Chondrocyte (in vitro differentiated cells): ENCODE measurements at places on chromosomes 2 and 18. TPM values are rescaled to one million over a fixed set of nuclear protein-coding genes. Genes with fewer than 3 reads are reported as not detected.

Gene TUBA4B
- not detected in 3 replicates for total RNA-seq

GRCh38 chr2:127049927-127050802 is 56.8 kb downstream of the BIN1 start:
- DNase-seq: peak; percentile 87

Gene CARF
- total RNA-seq: 7.8 to 12.2 TPM (median 8.4 TPM) in 3 replicates

- no peak for DNase-seq
These were observed 28.9 kb upstream of the CNOT11 start for GRCh38 chr2:101223814-101224231.

DNA sequence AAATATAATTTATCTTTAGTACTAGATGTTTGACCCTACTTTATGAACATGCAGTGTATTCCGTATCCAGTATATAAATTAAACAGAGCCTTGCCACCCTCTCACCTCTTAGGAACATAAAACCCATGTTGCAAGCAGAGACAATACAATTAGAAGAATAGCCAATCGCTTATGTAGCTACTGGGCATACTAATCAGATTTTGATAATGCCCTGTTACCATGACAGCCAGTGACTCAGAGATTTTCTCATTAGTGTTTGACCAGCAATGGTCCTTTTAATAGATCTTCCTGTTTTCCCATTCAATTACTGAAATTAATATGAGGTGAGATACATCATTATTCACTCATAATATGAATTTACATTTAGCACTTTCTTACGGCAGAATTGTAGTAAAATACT is 547.3 kb upstream of the VWC2L start:
- DNase-seq: no peak

- DNase-seq: no peak
These were observed 396.4 kb upstream of the TNP1 start for GRCh38 chr2:217256251-217256650.

Gene STK16
- 24.4 to 32.0 TPM (median 25.9 TPM) in 3 replicates for total RNA-seq

GRCh38 chr2:158750458-158751125 is 44.5 kb upstream of the DAPL1 start:
- no peak for DNase-seq

Gene QPCT
- total RNA-seq: 0.67 to 1.2 TPM in 2 of 3 replicates, not detected in the other

GRCh38 chr18:55794288-55795052 is 206.5 kb upstream of the TCF4 start:
- no peak for DNase-seq

DNA sequence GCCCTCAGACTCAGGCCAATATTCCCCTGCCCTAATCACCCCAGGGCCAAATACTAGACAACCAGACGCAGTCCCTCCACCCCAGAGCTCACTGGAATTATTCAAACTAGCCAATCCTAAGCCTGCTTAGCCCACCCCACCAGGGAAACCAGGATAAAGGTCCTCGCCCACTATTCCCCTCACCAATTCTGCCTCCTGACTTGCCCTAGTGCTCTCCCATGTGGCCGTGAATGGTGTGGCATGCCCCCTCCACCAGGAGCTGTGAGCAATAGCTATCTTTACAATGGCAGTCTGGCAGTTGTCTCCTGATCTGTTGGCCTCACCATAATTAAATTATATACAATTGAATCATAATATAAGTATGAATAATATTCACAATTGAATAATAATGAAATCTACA is 42.3 kb downstream of the FAM124B start:
- no peak for DNase-seq

Gene CCDC195
- not detected in 3 replicates for total RNA-seq

DNA sequence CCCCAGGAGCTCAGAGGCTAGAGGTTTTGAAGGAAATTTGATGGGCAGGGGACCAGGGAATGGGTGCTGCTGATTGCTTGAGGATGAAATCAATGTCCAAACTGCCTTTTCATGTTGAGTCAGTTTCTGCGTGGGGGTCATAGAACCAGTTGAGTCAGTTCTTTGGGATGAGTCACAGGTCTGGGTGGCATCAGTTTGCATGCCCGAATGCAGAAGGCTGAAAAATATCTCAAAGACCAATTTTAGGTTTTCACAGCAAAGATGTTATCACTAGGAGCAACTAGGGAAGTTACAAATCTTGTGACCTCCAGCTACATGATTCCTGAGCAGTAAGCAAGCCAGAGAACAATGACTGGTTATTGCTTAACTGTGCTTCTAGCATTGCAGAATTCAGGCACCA is 1135.1 kb upstream of the CRIM1 start:
- no peak for DNase-seq

GRCh38 chr18:75088622-75089211 is 120.2 kb downstream of the PTGR3 start:
- no peak for DNase-seq

Gene STPG4
- total RNA-seq: 0.25 to 0.58 TPM (median 0.28 TPM) in 3 replicates

GRCh38 chr2:108268001-108268400 is 20.7 kb upstream of the SULT1C2 start:
- DNase-seq: no peak

DNA sequence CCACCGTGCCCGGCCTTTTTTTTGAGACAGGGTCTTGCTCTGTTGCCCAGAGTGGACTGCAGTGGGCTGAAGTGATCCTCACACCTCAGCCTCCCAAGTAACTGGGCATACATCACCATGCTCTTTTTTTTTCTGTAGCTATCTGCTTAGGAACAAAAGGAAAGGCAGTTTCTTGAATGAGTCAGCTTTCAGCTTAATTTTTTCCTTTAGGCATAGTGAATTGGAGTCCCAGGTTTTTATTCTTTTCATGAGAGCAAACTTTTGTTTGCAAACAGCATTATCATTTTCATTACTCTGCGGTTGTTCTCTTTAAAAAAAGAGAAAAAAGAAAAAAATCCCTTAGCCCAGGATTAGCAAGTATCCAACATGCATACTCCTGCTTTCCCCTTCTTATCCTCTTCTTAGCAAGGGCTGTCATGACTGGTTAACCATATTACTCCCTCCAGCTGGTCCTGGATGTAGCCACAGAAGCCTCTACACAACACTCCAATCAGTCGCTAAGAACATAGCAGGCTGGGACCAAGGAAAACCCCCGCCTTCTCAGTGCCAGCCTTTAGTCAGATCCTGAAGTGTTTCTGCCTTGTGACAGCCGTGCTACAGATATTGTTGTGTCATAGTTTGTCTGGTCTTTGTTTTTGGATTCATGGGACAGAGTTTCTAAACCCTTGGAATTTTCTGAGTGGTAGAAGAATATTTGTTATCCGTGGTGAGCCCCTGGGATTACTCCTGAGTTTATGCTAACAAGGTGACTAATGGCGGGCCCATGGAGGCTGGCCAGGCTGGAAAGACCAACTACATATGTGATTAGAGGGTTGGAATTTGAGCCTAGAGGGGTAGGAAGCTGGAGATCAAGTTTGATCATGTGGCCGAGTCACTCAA is 23.3 kb upstream of the ST3GAL5 start:
- DNase-seq: no peak

Gene GPR35
- 1.9 to 2.9 TPM (median 2.8 TPM) in 3 replicates for total RNA-seq

GRCh38 chr2:60957643-60958042 is 59.9 kb upstream of the PEX13 start:
- no peak for DNase-seq

- DNase-seq: no peak
These were observed 94.5 kb upstream of the LMAN1 start for GRCh38 chr18:59453468-59453961.

DNA sequence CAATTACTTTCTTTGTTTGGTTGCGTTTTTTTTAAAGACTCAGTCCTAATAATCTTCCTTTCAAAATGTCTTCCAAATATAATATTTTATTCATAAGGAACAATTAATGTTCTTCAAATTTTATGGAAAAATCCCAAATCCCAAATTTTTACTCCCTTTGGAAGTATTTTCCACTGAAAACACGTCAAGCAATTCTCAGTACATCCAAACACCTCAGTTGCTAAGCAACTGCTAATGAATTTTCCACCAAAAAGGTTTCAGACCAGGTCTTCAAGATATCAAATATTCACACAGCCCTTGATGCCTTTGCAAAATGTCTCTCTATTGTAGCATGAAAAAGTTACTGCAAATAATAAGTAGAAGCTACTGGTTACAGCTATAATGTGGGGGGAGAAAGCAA is 140.1 kb downstream of the DSEL start:
- DNase-seq: no peak

DNA sequence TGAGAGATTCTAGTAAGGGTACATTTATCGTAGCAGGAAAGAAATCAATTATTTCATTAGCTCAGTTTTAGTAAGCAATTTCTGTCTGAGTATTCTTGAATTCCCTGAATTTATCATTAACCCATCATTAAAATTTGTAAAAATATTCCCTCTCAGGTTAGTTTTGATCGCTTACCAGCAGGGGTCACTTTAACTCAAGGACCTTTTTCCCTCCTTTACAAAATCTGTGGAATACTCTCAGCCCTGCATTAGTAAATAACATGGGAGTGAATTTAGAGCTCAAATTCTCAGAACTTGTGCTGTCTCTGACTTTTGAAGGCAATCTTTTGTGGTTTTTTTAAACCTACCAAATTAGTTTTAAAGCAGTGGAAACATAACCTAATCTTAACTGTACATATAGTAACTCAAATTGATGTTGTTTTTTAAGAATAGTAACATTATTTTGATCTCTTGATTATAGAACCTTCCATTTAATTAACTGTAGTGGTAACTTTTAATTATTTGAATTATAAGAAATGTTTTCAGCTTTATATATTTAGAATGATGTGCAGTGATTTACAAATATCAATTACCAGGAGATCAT is 97.2 kb downstream of the AGPS start:
- DNase-seq: no peak

GRCh38 chr2:46831869-46832265 is 83.7 kb downstream of the MCFD2 start:
- DNase-seq: no peak

- no peak for DNase-seq
These were observed 330.4 kb downstream of the LPIN1 start for GRCh38 chr2:12076810-12077209.

DNA sequence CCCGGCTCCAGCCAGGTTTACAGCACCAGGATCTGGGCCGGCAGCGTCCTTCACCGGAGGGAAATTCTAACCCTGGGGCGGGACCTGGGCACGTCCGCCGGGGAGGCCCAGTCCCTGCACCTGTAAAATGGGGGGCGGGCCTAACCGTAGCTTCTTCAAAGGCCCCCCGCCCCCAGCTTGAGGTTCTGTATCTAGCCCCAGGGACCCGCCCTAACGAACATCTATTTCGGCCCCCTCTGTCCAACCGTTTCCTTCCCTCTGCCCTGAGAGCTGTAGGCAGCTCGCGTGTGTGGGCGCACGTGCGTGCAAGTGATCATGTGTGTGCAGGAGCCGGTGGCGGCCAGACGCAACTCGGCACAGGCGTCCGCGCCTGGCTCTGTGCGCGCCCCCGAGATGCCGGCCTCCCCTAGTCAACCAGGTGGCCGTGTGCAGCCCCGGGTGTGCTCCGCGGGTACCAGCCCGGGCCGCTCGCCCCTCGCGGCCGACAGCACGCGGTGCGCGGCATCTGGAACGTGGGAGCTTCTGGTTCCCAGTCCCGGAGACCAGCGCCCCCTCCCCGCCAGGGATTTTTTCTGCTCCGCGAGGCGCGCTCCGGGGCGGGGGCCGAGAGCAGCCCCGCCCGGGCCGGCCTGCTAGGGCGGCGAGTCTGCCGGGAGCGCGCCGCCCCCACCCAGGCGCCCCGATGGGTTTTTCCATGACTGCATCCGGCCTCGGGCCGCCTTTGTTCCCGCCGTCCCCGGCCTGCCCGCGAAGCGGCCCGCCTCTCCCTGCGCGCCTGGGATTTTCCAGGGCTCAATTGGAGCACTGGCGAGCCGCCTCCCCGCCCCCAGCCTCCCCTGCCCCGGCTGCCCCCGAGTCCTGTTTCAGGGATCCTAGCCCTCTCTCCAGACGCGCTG is 21.2 kb downstream of the TEX44 start:
- DNase-seq: no peak

Gene IGFBP2
- 1,045 to 1,857 TPM (median 1,848 TPM) in 3 replicates for total RNA-seq

DNA sequence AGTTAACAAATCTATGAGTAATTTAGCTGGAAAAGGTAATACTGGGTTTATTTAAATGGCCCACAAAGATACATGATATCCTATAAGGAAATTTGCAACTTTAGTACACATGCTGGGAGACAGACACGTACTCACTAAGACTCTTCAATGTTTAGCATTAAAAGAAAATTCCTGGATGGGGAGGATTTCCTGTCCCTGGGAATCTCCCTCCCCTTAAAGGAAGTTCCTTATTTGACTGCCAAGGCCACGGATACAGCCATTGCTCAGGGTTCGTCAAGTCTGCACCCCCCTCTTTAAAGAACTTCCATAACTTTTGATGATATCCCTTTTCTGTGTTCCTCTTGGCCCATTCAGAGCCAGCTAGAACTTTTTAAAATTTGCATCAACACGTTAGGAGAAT is 267.6 kb downstream of the CD226 start:
- no peak for DNase-seq

DNA sequence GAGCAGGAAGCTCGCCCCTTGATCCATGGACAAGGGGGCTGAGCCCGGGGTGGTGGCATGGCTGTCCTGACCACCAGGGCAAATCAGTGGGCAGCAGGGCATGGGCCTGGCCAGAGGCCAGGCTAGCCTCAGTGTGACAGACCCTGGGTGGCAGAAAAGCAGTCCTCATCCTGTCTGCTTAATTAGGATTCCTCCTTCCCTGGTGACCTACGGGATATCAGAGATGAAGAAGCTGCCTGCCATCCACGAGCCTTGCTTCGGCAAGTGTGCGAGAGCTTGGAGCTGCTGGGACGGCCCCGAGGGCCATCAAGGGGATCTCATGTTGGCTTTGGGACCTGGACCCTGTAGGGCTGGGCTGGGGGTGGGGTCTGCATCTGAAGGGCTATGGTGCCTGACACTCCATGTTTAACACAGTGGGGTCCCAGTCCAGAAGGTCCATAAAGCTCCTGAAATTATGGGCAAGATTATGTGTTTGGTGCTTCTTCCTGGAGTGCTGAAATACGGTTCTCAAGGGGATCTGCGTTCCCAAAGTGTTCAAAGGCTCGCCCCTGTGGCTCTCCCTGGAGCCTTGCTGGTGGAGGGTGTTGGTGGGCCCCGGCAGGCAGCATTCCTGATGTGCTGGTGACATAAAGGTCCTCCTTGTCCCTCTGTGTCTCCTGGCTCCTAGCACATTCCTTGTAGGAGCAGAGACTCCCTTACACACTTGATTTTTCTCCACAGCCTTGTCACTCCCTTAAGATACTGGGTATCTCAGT is 52.6 kb downstream of the KCNIP3 start:
- no peak for DNase-seq

GRCh38 chr2:144242311-144242710 is 277.6 kb downstream of the ZEB2 start:
- DNase-seq: no peak

DNA sequence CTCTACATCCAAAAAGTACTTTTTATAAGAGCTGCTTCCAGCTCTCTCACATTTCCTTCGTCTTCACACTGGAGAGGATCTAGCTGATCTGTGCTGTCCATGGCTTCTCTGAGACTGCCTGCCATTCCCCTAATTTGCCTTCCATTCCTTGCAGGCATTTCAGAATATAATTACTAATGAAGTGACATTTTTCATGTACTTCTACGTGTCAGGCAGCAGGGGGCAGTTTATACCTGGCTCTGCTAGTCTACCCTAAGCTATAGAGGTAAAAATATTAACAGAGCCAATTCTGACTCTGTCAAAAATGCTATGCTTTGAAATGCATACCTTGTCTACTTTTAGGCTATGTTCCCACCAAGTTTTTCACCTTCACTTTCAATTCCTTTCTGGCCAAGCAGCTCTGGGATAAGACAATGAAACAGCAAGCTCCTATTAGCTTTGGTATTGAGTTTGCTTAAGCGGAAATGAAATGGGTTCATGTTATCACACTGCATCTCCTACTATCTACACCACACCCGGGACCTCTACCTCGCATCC is 81.9 kb downstream of the MEP1B start:
- no peak for DNase-seq

Gene IL36G
- total RNA-seq: not detected in 3 replicates

- no peak for DNase-seq
These were observed 888.0 kb upstream of the CHAC2 start for GRCh38 chr2:52879561-52879960.

Gene PSME4
- 42.0 to 54.1 TPM (median 45.3 TPM) in 3 replicates for total RNA-seq
